ENCODE measurements at places on chromosomes 12 and 14. TPM values are rescaled to one million over a fixed set of nuclear protein-coding genes. Genes with fewer than 3 reads are reported as not detected.

GRCh38 chr14:50173891-50174290 lies 57.5 kb downstream of the SOS2 start:
- DNase-seq: no peak

GRCh38 chr12:1099158-1099557 lies 108.1 kb downstream of the ERC1 start:
- DNase-seq: no peak

DNA sequence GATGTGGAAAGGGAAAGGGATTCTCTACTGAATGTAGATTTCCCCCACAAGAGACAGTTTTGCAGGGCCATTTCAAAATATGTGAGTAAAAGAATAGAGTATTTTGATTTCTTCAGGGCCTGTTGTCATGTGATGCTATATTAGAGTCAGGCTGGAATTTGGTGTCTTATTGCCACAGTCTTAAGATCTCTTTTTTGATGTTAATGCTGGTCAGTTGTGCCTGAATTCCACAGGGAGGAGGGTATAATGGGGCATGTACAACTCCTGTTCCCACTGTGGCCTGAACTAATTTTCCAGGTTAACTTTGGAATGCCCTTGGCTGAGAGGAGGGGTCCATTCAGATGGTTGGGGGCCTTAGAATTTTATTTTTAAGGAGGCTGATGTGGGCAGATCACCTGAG lies 111.0 kb upstream of the MAX start:
- no peak for DNase-seq

DNA sequence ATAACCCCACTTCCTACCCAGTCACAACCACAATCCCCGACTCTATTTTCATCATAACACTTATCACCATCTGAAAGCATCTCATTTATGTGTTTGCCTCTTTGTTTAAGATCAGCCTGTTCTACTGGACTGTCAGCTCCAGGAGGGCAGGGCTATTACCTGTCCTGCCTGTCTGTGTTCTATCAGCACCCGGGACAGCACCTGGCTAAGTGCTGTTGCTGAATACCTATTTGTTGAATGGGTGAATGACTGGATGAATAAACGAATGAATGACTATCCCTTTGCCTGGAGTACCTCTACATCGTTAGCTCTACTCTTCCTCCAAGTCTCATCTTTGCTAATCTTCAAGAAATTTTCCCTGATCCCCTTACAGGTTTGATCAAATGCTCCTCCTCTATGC lies 69.0 kb downstream of the WSCD2 start:
- DNase-seq: no peak

The C12orf54 gene
- total RNA-seq: not detected

The ADAMTS20 gene
- total RNA-seq: 0.21 TPM

All from tongue (tissue), 3 donors.